ENCODE measurements at places on chromosomes 11 and 22.

DNA sequence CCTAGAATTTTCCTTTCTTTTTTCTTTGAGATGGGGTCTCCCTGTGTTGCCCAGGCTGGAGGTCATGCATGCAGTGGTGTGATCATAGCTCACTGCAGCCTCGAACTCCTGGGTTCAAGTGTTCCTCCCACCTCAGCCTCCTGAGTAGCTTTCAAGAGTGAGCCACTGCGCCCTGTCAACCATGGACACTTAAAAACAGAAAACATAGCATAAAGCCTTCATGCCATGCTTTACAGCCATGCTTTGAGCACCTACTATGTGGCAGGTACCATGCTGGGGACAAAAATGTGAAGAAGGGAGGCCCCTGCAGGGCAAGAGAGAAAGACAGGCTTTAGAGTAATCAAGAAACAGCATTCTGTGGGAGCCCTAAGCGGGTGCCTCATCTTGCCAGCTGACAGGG, 13.7 kb upstream of the GNB1L start:
- no peak for DNase-seq

- no peak for DNase-seq
Measured at GRCh38 chr11:119175493-119176077, 7.1 kb downstream of the NLRX1 start.

- DNase-seq = no peak
Measured at GRCh38 chr11:74321487-74322188, 10.2 kb upstream of the P4HA3 start.

- no peak for DNase-seq
Measured at GRCh38 chr11:11915625-11916024, 73.9 kb downstream of the USP47 start.

DNA sequence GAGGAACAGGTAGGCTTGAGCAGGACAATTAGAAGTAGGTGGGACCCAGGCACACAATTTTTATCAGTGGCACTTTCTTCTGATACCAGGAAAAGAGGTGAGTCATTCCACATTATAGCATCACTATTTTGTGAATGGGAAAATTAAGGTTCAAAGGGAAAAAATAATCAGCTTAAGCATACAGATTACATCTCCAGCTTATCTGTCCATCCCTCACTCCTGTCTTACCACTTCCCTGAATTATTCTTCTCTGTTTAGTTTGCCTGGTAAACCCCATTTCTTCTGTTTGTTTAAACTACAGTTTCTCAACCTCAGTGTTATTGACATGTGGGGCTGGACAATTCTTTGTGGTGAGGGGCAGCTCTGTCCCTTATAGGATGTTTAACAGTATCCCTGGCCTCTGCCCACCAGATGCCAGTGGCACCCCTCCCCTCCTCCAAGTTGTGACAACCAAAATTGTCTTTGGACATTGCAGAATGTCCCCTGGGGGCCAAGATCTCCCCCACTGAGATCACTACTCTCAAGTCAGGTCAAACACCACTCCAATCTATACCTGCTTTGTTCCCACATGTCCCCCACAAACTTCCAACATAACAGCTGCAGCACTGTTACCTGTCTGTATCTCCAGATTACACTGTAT, 8.5 kb upstream of the XBP1 start:
- no peak for DNase-seq

DNA sequence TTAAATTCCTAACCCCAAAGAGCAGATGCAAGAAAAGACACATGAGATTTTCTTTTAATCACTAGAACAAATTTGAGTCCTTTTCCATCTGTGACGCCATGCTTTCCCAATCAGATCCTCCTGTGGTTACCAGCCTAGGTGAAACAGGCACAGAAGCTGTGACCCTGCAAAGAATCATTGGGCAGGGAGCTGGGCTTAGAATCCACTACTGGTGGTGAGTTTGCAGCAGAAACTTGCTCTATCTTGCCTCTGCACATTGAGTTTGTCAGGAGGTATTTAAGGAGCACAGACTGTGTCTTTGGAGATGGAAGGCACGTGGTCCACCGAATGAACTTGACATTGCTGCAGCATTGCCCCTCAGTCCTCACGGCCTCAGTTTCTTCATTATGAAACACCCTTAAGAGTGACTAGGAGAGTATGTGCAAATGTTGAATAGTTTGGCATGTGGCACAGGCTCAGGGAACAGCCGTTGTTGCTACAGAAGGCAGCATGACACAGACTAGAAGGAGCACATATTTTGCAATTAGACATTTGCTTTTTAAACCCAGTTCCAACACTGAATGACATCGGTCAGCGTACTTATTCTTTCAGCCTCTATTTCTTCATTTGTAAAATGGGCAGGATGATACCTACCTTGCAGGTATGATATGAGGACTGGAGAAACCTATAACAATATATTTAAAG, 127.6 kb downstream of the DBX1 start:
- no peak for DNase-seq
